SW 1271 (cell line): ENCODE measurements at places on chromosomes 2 and 18.

DNA sequence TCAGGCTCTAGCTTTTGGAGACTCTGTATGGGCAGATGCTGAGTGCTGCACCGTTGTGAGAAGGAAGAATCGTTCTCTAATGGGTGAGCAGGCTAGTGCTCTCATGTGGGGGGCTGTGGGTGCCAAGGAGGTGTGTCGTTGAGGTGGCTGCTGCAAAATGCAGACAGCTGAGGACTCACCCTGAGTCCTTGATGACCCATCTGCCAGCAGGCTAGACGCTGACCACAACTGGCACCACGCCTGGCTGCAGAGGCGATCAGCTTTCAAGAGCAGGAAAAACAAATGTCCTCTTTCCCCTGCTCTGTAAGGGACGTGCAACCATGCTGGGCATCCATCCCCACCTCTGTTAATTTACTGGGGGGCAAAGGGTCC, 48.2 kb downstream of the HAUS1 start:
- peak; percentile 48 for DNase-seq

GRCh38 chr2:197969391-197969893, 165.0 kb downstream of the PLCL1 start:
- no peak for DNase-seq

- no peak for DNase-seq
These were observed 44.5 kb downstream of the MYL12B start for GRCh38 chr18:3306391-3306790.

GRCh38 chr2:217535957-217536708, 466.7 kb downstream of the TNS1 start:
- no peak for DNase-seq

DNA sequence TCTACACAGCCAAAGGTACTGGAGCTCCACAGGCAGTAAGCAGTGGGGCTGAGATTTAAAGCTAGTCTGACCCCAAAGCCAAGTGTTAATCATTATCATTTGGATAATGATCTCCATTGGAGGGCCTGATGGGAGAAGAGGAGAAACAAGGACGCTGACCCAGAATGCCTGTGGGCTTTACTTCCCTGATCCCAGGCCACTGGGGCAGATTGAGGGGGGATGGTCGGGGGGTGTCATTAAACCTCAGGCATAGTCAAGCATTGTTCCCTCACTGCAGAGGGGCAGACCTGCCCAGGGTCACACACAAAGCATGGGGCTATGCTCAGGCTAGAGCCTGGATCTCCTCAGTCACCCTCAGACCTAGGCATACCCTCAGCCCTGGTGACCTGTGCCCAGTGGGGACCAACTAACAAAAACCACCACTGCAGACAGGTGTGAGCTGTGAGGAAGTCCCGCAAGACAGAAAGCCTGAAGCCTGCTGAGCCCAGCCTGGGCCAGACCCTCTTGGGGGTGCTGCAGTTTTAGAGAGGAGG, 53.4 kb downstream of the SDC1 start:
- no peak for DNase-seq

DNA sequence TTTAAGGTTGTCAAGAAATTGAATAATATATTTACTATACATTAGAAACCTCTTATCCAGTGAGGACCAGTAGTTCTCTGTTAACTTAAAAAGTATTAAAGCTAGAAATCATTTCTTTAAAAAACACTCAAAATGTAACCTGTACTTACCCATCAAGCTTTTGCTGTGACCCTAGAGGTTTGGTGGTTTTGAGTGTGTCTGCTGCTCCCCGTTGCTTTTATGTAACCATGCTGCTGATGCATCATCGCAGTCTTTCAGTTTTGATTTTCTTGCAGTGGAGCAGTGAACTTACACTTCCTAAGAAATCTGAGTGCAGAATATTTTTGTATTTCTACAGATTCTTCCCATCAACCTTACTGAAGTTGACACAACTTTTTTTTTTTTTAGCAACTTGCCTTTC, 34.2 kb downstream of the MRPS9 start:
- no peak for DNase-seq

GRCh38 chr18:57970356-57971095, 73.5 kb upstream of the NEDD4L start:
- DNase-seq, result no peak

DNA sequence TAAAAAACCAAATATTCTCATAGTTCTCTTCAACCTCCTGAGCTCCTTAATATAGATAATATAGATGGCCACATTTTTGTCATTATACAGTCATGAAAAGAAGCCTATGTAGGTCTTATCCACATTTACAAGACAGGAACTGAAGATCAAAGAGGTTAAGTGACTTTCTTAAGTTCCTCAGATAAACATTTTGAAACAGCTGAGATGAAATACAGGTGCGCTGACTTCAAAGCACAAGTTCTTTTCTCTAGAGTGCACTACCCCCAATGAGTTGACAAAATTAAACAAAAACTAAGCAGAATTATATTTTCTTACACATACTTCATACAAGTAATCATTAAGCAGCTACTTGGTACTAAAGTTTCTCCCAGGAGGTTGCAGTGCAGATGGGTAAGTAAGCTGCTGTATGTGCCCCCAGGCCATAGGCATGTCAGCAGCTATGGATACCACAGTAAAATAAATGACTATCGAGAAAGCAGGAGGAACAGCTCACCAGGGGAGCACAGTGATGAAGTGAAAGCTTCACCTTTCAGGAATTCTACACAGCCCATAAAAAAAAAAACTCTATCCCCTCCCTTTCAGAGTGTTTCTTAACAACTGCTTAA, 199.8 kb downstream of the DPP10 start:
- DNase-seq, result no peak

DNA sequence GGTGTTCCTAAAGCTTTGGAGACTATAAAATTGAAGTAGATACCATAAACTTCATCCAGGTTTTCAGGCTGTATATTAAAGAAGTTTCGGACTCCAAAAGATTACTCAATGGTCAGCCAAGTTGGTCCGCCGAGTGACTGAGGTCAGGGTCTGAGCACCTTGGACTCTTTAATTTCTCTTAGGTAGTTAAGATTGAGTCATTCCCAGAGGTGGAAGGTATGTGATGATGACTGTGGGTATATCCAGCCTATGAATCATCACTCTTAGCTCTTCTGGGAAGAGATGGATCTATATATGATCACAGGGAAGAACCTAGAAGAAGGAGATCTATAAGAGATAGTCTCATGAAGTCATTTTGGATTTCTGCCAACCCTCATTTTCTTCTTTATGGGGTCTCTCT, 3.3 kb downstream of the ITGA6 start:
- no peak for DNase-seq

DNA sequence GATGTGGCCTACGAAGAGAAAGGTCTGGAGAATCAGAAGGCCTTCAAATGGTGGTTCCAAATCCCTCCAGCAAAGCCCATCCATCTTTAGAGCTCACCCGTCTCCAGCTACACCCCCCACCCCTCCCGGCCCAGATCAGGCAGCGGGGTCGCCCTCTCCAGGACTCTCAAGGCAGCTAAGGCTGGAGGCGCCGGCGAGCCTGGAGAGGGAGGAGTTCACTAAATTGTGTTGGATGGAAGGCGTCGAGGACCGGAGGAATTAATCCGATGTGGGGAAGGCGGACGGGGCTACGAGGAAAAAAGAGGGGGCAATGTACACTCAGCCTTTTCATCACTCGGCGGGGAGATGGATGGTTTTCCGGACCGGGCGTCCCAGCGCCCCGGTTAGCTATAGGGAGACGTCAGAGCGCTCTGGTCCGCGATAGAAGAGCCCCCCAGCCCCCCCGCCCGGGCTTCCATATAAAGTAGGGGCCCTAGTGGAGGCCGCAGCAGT, at the start of gene GRP:
Gene GRP, plus strand, starts transcription at position 487 of the 492 bp plus-strand sequence. CDS start 108 bp downstream, outside the sequence.
- no peak for DNase-seq

- no peak for DNase-seq
These were observed 11.5 kb upstream of the ASB1 start for GRCh38 chr2:238415036-238415764.

DNA sequence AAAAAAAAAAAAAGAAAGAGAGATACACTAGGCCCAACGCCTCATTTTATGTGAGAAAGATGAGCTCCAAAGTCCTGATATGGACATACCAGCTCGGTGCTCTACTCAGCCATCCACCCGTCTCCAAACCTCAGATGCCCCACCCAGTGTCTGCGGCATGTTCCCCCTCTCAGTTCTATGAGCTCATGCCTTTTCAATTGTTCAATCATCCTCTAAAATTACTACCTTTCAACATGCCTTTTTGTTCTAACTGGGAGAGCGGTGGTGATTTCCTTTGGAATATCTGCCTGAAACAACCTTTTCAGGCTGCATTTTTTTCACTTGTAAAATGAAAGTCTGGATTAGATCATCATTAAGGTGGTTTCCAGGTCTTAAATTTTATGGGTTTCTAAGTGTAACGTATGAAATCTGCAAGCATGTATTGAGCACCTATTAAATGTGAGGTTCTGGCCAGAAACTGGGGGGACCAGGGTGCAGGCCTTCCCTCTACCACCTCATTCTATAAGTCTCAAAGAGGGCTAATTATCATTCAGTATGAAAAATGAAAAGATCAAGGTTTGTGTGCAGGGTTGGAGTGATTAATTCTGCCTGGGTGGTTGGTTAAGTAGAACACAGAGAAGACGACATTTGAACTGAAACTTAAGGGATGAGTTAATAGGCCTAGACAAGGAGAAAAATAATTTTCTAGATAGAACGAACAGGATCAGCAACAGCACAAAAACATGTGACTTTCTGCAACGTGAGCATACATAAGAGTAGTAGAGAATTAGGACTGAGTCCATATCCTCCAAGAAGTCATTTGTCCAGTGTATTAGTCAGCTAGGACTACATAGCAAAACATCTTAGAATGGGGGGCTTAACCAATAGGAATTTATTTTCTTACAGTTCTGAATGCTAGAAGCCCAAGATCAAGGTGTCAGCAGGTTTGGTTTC, 87.4 kb upstream of the GLS start:
- no peak for DNase-seq
